ENCODE measurements at places on chromosomes 7 and 10.
A peak's percentile ranks its signal among the peaks of the same experiment; 100 is the strongest.

- peak; percentile 52 for DNase-seq
Measured at GRCh38 chr10:133318494-133319127, 9.9 kb downstream of the ZNF511 start.

DNA sequence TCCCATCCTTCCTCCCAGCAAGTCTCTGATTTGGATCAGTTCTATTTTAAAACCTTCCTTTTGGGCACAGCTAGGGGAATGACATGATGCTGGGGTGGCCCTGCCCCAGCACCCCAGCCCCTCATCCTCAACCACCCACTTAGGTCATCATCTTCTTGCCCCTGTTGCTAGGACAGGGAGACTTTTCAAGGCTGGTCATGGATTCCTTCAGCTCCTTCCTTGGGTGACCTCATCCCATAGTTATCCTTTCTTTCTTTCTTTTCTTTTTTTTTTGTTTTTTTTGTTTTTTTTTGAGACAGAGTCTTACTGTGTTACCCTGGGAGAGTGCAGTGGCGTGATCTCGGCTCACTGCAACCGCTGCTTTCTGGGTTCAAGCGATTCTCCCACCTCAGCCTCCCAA, 127.2 kb downstream of the WDFY4 start:
- no peak for DNase-seq

GRCh38 chr7:7228472-7228871, 46.1 kb downstream of the C1GALT1 start:
- no peak for DNase-seq

DNA sequence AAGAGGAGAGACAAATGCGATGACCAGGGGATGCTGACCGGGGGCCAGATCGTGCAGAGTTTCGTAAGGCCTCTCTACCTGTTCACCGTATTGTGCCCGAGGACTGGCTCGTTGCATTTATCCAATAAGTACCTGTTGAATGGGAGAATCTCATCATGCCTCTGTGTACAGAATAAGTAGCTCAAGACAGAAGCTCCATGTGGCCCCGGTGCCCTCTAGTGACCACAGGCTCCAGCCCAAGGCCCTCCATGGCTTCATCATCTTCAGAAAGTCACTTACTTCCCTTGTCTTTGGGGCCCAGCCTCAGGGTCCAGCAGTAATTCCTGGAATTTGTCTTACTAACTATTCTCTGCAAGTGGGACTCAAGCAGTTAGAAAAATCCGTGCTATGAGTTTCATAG, 151.0 kb downstream of the CHN2 start:
- DNase-seq: no peak

DNA sequence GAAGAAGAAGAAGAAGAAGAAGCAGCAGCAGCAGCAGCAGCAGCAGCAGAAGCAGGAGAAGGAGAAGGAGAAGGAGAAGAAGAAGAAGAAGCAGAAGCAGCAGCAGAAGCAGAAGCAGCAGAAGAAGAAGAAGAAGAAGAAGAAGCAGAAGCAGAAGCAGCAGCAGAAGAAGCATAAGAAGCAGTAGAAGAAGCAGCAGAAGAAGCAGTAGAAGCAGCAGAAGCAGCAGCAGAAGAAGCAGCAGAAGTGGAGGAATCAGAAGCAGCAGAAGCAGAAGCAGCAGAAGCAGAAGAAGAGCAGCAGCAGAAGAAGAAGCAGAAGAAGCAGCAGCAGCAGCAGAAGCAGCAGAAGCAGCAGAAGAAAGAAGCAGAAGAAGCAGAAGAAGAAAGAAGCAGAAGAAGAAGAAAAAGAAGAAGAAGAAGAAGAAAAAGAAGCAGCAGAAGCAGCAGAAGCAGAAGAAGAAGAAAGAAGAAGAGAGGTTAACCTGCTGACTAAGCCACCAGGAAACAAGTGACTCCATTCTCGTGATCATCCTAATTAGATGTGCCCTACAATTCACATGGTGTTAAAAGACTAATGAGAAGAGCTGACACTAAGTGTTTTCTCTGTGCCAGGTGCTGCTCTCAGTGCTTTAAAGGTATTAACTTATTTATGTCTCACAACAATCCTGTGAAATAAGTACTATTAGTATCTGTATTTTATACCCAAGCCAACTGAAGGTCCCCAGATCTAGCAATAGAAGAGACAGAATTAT, 11.6 kb downstream of the CDNF start:
- no peak for DNase-seq

DNA sequence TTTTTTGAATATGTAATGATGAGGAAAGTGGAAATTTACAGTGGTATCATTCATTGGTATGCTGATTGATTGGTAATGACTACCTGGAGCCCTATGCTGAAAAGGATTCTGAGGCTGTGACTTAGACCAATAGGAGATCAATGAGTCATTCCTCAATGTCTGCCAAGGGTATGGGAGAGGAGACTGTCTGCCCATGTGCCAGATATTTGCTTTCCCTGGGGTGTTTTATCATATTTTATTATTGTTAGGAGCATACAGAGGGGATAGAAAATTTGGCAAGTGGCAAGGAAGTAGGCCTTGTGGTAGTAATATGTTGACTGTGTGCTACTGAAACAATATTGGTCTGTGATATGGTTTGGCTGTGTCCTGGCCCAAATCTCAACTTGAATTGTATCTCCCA, 54.8 kb downstream of the ASAH2B start:
- DNase-seq: no peak

GRCh38 chr10:110461088-110461487, 36.6 kb upstream of the DUSP5 start:
- no peak for DNase-seq
